Upper lobe of left lung (tissue), 6 donors: ENCODE measurements at places on chromosomes 2 and 18.
A peak's percentile ranks its signal among the peaks of the same experiment; 100 is the strongest.

DNA sequence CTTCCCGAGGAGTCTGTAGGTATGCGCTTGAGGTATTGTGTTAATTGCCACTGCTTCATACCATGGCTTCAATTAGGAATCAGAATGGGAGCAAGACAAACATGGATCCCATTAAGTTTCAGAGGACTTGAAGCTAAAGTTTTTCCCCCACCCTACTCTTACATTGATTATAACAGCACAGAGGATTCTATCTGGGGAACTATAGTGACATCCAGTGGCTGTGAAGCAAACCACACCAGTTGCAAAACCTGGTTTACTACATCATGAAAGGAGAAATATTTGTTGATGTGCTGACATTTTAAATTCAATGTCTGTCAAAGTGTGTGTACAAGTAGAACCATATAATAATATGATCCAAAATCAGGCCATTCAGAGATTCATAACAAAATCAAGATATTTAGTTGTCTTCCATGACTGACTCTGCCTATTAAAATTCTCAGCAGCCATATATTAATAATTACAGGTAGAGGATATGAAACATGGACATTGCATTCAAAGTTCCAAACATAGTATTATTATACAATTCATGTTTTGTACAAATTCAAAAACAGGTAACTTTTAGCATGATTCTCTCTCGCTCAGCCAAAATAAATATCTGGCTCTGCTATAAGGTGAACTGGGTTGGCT is 82.9 kb downstream of the GRB14 start:
- H3K4me3 ChIP-seq = no peak overlapping the region
- H3K36me3 ChIP-seq = no peaks in the 10 kb centered on the region
- H3K27me3 ChIP-seq = no peaks in the 10 kb centered on the region
- no peak for DNase-seq

DNA sequence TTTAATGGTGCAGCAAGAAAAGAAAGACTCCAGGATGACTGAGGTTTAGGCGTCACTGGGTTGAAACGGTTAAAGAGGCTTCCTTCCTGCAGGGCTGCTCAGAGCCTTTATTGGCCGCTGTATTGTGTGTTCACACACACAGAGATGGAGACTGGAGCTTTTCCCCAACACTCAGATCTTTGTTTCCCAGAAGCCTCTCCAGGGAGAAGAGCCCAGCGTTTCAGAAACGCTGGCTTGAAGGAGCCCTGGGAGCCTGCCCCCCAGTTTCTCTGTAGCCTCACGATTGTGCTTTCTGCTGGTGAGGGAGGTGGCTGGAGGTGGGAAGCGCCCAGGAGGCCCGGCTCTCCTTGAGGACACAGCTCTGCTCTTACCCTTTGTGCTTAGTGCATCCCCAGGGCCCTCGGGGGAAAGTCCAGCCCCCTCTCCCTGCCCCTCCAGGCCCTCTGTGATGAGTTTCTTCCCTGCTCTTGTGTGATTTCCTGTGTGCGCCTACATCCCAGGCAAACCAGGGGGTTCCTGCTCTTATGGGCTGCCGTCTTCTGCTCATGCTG is 37.1 kb downstream of the RRM2 start:
- no peaks in the 10 kb centered on the region for H3K36me3 ChIP-seq
- no peak overlapping the region for H3K27ac ChIP-seq
- H3K27me3 ChIP-seq = no peaks in the 10 kb centered on the region
- no peak overlapping the region for H3K4me3 ChIP-seq

DNA sequence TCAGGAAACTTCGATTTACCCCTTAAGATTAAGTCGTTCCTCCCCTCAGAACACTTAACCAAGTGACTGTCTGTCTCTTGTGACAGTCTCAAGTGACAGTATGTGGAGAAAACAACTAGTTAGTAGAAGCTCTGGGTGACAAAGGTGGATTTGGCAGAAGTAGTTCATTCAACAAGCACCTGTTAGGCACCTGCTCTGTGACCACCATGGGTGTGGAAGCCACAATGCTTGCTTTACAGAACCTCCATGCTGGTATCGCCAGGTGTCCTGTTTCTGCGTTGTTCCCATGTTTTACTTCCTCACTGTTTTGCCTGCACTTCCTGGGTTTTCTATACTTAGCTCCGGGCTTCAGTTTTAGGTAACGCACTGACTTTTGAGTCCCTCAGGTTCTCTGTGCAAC is 337.4 kb upstream of the DCC start:
- no peak for DNase-seq
- H3K4me1 ChIP-seq = no peaks in the 10 kb centered on the region
- H3K27ac ChIP-seq = no peak overlapping the region
- H3K4me3 ChIP-seq = no peak overlapping the region
- H3K36me3 ChIP-seq = no peaks in the 10 kb centered on the region

DNA sequence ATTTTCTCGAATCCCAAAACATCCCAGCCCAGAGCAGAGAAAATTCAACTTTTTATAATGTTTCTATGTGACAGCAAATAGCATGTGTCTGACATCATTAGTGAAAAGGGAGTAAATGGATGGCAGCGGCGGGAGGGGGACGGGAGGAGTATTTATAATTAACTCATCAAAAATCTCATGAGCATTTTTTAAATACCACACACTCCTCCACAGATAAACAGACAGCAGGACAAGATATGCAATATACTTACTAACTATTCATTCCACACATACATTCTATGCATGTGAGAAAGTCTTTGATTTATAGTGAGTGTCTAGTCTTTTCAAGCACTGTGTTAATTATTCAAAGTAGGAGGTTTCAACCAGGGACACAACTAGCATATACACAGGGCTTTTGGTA is 107.6 kb downstream of the LRP2 start:
- H3K27ac ChIP-seq = no peak overlapping the region
- DNase-seq = no peak
- no peaks in the 10 kb centered on the region for H3K27me3 ChIP-seq

GRCh38 chr2:31318361-31319336 is 84.7 kb downstream of the EHD3 start:
- DNase-seq = peak; percentile 49
- H3K27ac ChIP-seq = peak overlapping the region; percentile 82
- H3K27me3 ChIP-seq = no peaks in the 10 kb centered on the region
- no peaks in the 10 kb centered on the region for H3K36me3 ChIP-seq
- peaks cover 37% of the 10 kb centered on the region for H3K4me1 ChIP-seq

- H3K27ac ChIP-seq = no peak overlapping the region
- no peak overlapping the region for H3K4me3 ChIP-seq
- no peaks in the 10 kb centered on the region for H3K27me3 ChIP-seq
- no peak for DNase-seq
- H3K4me1 ChIP-seq = no peaks in the 10 kb centered on the region
- no peaks in the 10 kb centered on the region for H3K36me3 ChIP-seq
Measured at GRCh38 chr2:58903427-58903826, 662.3 kb upstream of the FANCL start.
